ENCODE measurements at places on chromosomes 3 and 15.

GRCh38 chr3:114427285-114428043, 133.6 kb downstream of the TIGIT start:
- no peak for DNase-seq

GRCh38 chr3:105274958-105275357, 91.8 kb upstream of the ALCAM start:
- no peak for DNase-seq

DNA sequence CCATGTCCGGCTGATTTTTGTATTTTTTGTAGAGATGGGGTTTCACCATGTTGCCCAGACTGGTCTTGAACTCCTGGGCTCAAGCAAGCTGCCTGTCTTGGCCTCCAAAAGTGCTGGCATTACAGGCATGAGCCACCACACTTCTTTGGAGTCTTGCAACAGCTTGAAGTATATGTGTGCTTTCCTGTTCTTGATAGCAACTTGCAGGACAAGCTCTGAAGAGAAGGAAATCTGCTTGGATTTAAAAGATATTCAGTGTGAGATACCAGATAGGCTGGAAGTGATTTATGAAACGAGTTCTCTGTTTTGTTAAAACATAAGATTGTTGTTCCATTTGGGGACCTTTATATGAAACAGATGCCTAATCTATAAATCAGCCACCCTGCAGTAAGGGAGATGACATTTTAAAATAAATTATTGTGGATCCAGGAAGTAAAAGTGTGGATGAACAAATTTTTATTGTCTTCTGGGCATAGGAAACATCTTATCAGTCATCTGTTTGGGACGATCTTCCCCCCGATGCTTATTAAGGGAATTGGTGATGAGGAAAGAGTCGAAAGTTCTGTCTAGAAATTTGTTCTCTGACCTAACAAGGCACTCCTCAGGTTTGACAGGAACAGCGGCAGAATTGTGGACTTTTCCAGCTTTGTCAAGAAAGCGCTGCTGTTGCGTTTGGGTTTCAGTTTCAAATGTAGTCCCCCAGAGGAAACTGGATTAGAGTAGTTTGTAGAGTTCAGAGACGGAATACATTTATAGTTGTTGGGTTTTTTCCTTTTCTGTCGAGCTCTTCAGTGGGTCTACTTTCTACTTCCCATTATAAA, 53.7 kb upstream of the MAGI1 start:
- DNase-seq = no peak

GRCh38 chr15:37691911-37692310, 242.5 kb upstream of the TMCO5A start:
- DNase-seq = no peak

- peak; percentile 21 for DNase-seq
Measured at GRCh38 chr3:64687781-64688604, at the start of gene ADAMTS9. ADAMTS9 (minus strand) TSS chr3:64688000; CDS start chr3:64687657, 343 bp downstream.

- DNase-seq = no peak
Measured at GRCh38 chr3:128709038-128709437, 16.9 kb upstream of the RAB7A start.

DNA sequence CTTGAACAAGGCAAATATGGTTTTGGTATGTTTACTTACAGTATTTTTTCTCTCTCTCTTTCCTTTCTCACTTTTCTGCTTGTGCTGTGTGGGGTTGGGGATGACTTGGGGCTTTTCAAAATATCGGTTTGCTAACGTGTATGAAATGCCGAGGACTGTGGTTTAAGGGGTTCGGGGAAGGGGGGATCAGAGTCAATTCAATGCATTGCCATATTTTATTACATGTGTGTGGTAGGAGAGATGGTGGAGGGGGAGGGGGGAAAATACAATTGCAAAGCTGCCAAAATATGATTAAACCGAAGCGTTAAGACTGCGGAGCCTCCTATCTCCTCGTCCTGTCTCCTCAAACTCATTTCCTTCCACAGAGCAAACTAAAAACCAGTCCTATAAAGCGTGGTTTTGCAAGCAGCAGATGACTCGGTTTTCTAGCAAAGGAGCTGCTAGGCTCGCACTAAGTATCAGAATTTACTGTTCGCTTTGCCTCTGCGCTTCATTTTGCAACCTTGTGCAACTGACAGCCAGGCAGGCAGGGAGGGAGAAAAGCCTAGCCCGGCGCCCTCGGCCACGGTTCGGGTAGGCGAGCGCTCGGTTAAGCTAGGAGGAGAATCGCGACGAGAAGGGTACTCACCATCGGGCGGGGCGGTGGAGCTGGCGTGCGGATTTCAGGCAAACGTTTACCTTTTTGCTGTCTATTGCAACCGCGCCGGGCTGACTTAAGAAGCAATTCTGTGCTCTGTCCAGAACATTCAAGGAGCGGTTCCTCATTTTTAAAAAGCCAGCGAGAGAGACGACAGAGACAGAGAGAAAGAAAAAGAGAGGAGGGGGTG, 4.0 kb upstream of the NR2F2 start:
- DNase-seq = no peak

GRCh38 chr15:32659340-32660155, 18.0 kb downstream of the SCG5 start:
- DNase-seq = no peak

DNA sequence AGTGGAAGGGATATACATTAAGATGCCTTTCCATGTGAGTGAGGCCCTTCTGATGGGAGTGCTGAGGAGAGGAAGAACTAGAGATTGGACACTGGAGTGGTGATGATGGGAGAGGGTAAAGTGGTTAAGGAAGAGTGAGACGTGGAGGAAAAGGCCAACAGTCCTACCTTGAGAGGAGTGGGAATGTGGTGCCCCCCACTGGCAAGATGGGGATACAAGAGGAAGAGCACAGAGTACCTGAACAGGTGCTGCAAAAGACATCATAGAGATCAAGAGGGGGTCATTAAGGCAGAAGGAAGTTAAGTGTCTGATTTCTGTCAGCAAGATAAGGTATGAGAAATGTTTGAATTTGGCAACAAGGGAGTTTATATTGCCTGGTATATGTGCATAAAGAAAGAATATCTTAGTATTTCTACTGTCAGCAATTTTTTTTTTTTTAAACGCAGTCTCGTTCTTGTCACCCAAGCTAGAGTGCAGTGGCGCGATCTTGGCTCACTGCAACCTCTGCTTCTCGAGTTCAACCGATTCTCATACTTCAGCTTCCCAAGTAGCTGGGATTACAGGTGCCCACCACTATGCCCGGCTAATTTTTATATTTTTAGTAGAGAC, 34.0 kb downstream of the ARIH2 start:
- DNase-seq = peak; percentile 44

GRCh38 chr15:101171954-101172353, 79.9 kb downstream of the CHSY1 start:
- DNase-seq = no peak
